Tongue (tissue), 3 donors: ENCODE measurements at places on chromosomes 4 and X. TPM values are rescaled to one million over a fixed set of nuclear protein-coding genes. Genes with fewer than 3 reads are reported as not detected.

DNA sequence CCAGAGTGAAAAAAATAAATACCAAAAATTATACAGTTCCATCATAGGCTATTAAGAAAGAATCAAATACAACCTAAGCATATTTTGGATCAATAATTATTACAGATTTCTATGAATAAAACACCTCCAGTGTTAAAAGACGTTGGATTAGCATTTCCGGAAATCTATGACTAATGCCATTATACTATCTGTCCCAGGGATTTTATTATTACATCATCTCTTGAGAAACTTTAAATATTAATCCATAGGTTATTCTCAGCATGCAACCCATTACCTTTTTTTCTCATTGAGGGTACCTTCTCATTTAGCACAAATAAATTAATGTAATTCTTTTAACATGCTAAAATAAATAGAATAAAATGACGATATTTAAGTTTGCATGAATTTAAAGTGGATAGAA lies 44.6 kb downstream of the CXorf58 start:
- no peak for DNase-seq

DNA sequence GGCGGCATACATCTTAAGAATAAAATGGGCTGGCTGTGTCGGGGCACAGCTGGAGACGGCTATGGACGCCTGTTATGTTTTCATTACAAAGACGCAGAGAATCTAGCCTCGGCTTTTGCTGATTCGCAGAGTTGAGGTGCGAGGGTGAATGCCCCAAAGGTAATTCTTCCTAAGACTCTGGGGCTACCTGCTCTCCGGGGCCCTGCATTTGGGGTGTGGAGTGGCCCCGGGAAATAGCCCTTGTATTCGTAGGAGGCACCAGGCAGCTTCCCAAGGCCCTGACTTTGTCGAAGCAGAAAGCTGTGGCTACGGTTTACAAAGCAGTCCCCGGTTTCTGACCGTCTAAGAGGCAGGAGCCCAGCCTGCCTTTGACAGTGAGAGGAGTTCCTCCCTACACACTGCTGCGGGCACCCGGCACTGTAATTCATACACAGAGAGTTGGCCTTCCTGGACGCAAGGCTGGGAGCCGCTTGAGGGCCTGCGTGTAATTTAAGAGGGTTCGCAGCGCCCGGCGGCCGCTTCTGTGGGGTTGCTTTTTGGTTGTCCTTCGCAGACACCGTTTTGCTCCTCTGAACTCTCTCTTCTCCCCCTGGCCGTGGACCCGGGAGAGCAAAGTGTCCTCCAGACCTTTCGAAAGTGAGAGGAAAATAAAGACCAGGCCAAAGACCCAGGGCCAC lies 1.9 kb downstream of the SHOX start:
- no peak for DNase-seq

DNA sequence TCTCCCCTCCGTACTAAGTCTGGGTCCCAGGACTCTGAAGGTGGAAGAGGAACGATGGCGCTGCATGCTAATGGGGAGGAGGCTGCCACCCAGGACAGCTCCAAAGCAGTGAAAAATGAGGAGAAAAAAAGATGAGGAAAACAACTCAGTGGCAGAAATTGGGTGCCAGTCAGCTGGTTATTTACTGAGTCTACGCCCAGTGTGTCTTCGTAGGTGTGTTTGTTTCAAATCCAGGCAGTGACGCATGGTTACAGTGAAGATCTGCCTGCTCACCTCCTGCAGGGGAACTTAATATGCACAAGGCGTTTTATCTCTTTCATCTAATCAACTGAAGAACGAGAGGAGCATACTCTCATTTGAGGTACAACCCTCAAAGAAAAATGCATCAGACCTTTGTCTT lies 70.9 kb upstream of the FBXW7 start:
- DNase-seq: no peak

- DNase-seq: no peak
Observed at GRCh38 chr4:84907145-84907544, 59.3 kb downstream of the WDFY3 start.

DNA sequence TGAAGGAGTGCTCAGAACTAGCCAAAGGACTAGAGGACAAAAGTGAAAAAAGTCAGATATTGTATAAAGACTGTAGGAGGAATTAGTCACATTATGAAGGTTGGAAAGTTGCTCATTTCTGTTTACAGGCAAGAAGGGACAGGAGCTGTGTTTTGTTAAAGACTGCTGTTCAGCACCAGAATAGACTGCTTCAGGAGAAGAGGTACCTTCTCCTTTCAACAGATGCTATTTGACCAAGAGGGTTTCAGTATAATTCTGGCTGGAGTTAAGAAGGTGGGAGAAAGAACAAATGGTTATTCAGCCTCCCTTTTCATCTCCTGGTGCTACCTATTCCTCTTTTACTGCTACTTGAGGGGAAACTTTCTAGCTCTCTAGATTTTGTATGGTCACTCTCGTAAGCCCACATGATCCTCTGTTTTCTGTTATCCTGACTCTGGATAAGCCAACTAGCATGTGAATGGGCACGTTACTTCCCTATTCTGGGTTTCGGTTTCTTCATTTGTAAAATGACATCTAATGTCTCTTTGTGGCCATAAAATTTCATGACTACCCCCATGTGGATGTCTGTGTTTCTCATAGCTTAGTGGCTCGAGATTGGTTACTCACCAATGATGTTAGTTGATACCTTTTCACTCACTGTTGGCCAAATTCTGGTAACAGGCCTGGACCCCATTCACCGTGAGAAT lies 68.9 kb downstream of the SH2D1A start:
- no peak for DNase-seq

DNA sequence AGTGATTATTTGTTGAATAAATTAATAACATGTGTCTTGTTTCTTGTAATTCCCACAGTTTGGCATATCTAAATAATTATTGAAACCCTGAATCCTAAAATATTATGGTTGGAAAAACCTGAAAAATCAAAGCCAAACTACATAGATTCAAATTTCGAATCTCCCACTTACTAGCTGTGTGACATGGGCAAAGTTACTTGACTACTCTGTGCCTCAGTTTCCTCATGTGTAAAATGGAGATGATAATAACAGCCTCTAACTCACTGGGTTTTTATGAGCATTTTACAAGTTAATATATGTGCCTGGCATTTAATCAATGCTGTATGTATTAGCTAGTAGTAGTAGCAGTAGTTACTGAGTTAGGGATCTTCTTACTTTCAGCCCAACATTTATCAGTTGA lies 34.6 kb upstream of the BRS3 start:
- DNase-seq: no peak

- DNase-seq: no peak
Observed at GRCh38 chrX:17038277-17038676, 91.8 kb downstream of the REPS2 start.

The MTTP gene
- 1.4 TPM for total RNA-seq

The ANOS1 gene
- 26.4 TPM for total RNA-seq

The XKRX gene
- total RNA-seq: 1.0 TPM
